ENCODE measurements at places on chromosomes 3 and 15.

- no peak for DNase-seq
Observed at GRCh38 chr3:16520970-16521881, 7.7 kb upstream of the RFTN1 start.

GRCh38 chr3:21062831-21063294 lies 688.1 kb downstream of the ZNF385D start:
- DNase-seq: no peak

DNA sequence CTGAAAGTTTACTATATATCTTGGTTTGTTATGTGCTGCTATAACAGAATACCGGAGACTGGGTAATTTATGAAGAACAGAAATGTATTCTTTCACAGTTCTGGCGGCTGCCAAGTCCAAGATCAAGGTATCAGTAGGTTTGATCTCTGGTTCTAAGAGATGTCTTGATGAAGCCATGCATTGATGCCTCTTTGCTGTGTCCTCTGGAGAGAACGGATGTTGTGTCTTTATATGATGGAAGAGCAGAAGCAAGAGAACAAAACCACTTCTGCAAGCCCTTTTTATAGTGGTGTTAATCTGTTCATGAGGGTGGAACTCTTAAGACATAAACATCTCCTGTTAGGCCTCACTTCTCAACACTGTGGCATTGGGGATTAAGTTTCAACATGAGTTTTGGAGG lies 62.7 kb downstream of the TCF12 start:
- no peak for DNase-seq

GRCh38 chr3:140715035-140715434 lies 37.2 kb downstream of the TRIM42 start:
- no peak for DNase-seq

DNA sequence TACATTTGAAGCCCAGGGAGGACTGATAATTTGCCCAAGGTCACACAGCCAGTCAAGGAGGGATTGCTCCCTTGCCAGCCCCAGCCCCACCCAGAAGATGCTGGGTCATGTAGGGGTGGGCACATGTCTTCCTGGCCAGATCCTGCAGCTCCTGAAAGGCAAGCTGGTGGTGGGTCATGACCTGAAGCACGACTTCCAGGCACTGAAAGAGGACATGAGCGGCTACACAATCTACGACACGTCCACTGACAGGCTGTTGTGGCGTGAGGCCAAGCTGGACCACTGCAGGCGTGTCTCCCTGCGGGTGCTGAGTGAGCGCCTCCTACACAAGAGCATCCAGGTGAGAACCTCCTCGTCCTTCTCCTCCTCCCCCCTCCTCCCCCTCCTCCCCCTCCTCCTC lies 13.2 kb downstream of the ISG20 start:
- DNase-seq: no peak

DNA sequence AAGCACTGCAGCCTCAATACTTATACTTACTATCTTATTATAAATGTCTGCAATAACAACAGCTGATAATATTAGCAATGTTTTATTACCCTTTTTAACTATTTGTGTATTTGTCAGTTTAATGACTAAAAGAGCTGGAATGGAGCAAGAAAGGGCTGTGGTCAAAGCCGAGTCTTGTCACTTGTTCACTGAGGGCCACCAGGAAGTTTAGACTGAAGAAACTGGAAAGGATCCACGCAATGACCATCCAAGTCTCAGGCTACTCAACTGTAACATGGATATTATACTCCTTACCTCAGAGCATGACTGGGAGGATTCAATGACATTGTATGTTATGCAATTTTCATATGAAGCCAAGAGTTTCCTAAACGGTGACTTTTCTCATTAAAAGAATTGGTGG lies 90.4 kb downstream of the TJP1 start:
- DNase-seq: no peak

Data from activated T-helper 1 cell treated with anti-CD3 and anti-CD28 coated beads, Interleukin-2, amount 50 U/mL, for 16 hours (primary cell).